ENCODE measurements at places on chromosomes 1 and 21.

GRCh38 chr1:37473431-37474045 lies 842 bp upstream of the ZC3H12A start:
- DNase-seq, result peak; percentile 28

DNA sequence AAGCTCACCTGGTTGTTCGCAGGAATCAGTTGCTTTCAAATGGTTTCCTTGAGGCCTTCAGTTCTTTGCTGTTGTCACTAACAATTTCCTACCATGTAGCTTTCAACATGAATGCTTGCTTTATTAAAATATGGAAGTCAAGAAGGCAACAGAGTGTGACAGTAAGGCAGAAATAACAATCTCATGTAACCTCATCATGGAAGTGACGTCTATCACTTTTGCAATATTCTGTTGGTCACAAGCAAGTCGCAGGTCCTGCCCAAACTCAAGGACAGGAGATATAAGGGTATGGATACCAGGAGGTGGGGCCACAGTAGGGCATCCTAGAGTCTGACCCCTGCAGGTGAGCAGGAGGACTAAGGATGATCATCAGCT lies 296.8 kb upstream of the ZP4 start:
- DNase-seq, result no peak

GRCh38 chr1:165397944-165398343 lies 41.4 kb upstream of the LMX1A start:
- DNase-seq, result no peak

DNA sequence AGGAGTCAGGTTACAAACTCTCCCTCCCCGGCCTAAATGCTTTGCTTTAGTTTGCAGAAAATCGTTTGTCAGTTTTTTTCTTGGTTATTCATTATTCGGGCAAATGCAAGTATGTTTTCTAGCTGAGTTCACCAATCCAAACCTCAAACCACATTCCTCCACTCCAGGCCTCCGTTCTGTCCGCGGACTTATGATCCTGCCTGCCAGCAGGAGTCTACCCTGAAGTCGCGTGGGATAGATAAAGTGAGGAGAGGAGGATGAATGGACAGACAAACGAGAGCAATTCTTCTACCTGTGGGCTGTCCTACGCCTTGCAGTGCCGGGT lies 1.3 kb downstream of the ADAMTS1 start:
- DNase-seq, result no peak

- DNase-seq, result no peak
These were observed 5.0 kb upstream of the CDC14A start for GRCh38 chr1:100347009-100347966.

- no peak for DNase-seq
These were observed 81.7 kb upstream of the ATP1B1 start for GRCh38 chr1:169024800-169025271.

GRCh38 chr1:230401763-230402294 lies 24.3 kb downstream of the PGBD5 start:
- DNase-seq, result no peak

- no peak for DNase-seq
These were observed 357.0 kb upstream of the NCAM2 start for GRCh38 chr21:20641241-20641640.

- DNase-seq, result peak; percentile 41
These were observed 36.6 kb downstream of the GJA5 start for GRCh38 chr1:147723691-147724323.

DNA sequence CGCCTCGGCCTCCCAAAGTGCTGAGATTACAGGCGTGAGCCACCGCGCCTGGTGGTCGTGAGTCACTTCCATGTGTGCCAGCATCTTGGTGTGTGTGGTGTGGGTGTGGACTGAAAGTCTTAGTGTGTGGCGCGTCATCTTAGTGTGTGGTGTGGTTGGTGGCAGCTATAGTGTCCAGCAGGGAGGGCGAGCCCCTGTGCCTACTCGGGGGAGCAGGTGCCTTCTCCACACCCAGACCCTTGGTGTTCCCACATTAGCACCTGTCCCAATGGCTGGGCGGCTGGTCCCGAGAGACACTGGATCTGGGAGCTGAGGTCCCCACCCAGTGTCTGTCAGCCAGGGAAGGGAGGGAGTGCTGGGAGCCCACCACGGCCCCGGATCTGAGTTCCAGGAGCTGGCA lies 2.8 kb downstream of the SCNN1D start:
- DNase-seq, result no peak

- no peak for DNase-seq
These were observed 34.1 kb downstream of the ACOT7 start for GRCh38 chr1:6359216-6360116.

DNA sequence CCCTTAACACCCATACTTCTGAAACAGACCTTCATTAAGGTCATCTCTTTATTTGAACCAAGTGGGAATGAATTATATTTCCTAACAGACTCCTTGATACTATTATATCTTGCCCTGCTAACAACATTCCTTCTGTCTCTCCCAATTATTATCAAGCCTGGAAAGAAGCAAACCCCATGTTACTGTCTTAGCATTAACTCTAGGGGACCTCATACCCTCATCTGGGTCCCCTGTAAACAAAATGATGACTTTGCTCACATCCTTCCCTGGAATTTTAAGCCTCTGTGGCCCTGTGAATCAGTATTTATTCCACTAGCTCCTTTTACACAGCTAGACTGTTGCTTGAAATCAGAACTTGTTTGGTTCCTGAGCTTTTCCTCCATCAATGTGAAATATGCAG lies 38.3 kb upstream of the BCL10 start:
- no peak for DNase-seq

DNA sequence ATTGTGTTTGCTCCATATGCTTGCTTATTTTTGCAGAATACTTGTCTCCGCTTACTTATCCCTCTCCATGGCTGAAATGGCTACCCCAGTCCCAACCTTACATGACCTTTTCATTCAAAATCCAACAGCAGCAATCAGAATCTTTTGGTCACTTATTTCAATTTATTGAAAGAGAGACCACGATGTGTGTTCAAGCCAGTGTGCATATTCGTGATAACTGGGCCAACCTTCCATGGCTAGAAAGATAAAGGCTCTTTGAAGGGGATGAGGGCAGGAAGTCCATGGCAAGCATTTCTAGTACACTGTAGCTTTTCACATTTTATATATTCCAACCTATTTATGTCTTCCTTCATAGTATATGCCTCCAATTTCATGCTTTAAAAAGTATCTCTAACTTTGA lies 23.1 kb downstream of the HSD11B1 start:
- DNase-seq, result no peak

DNA sequence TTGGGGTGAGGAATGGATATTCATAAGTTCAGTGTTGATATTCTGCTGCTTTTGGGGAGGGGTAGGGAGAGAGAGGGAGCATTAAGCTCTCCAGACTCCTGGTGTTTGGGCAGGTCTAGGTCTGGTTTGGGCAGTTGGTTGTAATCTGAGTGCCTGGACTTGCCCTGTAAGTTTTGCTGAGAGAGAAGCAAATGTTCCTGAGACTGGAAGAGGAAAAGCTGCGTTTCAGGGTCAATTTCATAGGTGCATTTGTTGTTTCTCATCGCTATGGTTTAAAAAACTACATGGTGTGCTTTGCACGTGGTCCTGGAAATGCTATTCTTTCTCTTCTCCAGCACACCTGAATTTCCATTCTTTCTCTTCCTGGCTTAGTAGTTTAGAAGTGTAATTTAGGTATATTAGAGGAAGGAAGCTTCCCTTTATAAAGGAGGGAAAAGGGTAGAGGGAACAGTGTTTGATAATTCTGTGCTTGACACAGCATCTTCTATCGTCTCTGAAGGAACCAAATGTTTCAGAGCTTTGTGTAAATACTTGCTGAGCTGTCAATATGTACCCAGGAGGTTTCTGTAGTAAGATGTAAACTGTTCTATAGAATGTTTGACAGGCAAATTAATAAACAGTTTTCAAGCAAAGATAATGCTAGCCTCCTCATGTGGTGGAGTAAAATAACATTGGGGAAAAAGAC lies 6.3 kb downstream of the ARID1A start:
- DNase-seq, result no peak

GRCh38 chr1:176046926-176047325 lies 160.2 kb downstream of the COP1 start:
- no peak for DNase-seq

GRCh38 chr1:108050158-108050557 lies 85.2 kb upstream of the VAV3 start:
- DNase-seq, result no peak

DNA sequence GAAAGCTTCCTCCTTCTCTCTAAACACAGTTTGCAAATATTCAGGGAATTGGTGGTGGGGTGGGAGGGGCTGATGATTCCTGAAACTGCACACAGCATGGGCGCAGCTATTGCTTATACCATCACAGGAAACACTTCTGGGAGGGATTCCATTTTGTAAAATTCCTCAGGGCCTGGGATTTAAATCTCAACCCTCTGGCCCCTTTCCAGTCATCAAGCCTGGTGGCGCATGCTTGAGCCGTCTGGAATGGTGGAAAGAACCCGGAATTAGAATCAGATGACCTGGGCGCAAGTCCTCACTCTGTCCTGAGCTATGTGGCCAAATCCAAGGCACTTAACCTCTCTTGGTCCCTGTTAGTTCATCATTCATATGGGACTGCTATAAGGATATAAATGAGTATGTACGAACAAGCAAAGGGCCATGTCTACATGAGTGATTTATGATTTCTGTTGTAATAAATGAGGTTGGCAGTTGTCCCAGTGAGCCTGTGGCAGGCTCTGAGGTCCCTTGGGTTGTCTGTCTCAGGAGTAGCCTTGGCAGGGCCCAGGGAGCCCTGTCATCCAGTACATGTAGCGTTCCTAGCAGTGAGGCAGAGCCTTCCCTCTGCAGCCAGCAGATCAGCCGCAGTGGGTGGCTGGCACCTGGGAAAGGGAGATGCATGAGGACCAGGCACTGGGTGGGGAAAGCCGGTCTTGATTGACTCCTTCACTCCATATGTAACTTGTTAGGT lies 72.0 kb downstream of the MAN1C1 start:
- no peak for DNase-seq

DNA sequence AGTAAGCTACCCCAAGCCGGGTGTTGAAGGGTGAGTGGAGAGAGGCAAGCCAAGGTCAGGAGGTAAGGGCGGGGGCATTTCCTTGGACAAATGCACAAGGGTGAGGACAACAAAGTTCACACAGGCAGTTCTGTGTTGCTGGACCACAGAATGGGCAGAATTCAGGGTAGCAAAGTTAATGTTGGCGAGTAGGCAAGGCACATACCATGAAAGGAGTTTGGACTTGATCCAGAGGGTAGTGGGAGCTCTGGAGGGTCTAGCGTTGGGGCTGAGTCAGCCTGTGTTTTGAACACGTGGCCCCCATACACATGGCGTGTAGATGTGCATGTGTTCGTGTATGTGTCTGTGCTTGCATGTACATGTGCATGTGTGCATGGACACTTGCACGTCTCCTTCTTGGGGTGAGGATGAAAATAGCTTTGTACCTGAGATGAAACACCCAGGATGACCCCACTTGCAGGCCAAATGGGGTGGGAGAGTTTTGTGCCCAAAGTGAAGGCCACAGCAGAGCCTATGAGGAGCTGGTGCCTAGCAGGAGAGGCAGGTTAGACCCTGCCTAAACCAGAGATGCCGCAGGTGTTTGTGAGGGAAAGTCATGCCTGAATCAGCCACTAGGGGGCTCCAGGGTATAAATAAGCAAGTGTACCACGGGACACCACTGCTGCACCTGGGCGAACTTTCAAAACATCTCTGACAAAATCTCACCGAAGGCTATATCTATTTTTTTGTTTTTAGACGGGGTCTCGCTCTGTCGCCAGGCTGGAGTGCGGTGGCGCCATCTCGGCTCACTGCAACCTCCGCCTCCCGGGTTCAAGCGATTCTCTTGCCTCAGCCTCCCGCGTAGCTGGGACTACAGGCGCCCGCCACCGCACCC lies 21.8 kb downstream of the SLC27A3 start:
- peak; percentile 75 for DNase-seq

- no peak for DNase-seq
These were observed 17.9 kb downstream of the UBL4B start for GRCh38 chr1:110130113-110130591.

DNA sequence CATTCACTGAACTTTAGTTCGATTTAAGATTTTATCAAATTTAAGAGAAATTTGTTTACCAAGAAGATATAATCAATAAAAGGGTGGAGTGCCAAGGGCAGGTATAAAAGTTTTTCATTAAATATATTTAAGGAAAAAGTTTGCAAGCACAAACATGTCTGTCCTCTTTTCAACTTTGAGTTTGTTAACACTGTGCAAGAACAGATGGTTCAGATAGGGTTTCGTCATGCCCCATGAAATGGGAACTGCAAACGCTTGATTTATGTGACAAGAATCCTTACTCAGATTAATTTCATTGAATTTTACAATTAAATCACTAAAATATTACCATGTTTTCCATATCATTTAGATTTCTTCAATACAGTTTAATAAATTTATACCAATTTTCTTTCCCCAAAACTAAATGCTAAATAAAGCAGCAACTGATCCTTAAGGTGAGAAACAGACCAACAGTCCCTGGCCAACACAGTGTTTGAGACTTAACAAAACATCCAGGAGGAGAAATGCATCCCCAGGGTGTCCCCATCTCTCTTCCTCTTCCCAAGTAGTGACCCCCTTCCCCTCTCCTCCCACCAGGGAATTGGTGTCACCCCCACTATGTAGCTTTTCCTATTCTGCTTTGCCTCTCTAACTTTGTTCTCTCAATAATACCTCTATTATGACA lies 292.9 kb downstream of the LTN1 start:
- no peak for DNase-seq

DNA sequence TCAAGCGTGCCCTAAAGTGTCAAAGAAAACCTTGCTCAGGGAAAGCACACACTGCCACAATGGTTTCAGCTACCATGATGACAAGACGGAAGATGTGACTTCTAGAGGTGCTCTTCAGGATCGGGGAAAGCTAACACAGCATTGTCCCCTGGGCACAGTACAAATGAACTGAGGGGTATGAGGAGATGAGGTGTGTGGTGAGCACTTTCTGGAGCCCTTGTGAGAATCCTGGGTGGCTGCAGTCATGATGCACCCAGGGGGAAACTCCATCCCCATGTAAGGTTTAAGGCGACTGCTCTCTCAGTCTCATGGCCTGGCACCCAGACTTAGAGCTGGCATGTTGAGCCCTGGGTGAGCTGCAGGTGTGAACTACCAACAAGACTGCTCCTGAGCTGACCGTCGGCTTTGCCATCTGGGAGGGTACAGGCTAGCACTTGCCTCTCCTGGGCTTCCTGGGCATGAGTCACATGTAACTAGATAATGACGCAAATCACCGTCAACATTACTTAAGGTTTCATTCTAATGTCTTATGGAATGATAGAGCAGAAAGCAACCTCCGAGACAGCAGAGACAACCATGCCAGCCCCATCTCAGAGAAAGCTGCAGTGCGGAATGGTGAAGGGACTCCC lies 144.6 kb downstream of the CLIC6 start:
- no peak for DNase-seq

GRCh38 chr1:63825111-63825510 lies 51.3 kb downstream of the ROR1 start:
- DNase-seq, result no peak
